ENCODE measurements at places on chromosomes 4 and X.
A peak's percentile ranks its signal among the peaks of the same experiment; 100 is the strongest.

DNA sequence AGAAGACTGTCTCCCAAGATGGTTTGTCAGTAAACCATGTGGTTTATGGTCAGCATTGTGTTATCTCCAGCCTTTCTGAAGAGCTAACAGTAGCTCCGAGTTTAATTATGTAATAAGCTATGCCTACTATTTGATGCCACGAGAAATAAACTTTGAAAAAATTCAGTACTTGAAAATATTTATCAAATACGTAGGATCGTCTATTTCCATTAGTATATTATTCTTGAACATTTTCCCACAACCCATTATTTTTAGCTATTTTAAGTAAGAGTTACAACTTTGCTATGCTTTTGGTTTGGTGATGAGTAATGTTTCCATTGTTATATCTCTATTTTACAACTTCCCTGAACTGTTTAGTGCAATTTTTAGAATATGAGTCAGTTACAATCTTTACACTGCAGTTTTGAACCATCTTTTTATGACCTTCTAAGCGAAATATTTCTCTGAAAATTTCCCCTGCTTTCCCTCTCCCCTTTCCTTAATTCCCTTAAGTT, 44.5 kb upstream of the TRIM2 start:
- peak; percentile 81 for DNase-seq

DNA sequence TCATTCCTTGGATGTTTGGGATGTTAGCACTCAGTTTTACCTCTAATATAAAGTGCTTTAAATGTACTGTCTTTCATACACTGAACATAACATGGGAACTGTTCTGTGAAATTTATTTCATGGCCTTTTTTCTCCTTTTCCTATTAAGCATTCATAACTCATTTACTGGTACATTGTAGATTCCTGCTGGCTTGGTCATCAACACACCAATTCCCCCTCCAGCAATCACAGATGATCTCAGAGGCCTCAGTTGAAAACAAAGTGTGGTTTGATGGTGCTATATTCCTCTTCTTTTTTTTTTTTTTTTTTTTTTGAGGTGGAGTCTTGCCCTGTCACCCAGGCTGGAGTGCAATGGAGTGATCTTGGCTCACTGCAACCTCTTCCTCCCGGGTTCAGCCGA, 61.9 kb upstream of the FAM47B start:
- DNase-seq = no peak

- no peak for DNase-seq
These were observed 232.2 kb upstream of the UGT8 start for GRCh38 chr4:114366368-114366767.

- DNase-seq = no peak
These were observed 221.1 kb downstream of the BMPR1B start for GRCh38 chr4:94978904-94979303.

- no peak for DNase-seq
These were observed 83.3 kb downstream of the LRBA start for GRCh38 chr4:150931796-150932195.

- DNase-seq = no peak
These were observed 1181.4 kb downstream of the RPA4 start for GRCh38 chrX:98065151-98065550.

- DNase-seq = no peak
These were observed 97.9 kb downstream of the PHKA2 start for GRCh38 chrX:18886005-18886343.

DNA sequence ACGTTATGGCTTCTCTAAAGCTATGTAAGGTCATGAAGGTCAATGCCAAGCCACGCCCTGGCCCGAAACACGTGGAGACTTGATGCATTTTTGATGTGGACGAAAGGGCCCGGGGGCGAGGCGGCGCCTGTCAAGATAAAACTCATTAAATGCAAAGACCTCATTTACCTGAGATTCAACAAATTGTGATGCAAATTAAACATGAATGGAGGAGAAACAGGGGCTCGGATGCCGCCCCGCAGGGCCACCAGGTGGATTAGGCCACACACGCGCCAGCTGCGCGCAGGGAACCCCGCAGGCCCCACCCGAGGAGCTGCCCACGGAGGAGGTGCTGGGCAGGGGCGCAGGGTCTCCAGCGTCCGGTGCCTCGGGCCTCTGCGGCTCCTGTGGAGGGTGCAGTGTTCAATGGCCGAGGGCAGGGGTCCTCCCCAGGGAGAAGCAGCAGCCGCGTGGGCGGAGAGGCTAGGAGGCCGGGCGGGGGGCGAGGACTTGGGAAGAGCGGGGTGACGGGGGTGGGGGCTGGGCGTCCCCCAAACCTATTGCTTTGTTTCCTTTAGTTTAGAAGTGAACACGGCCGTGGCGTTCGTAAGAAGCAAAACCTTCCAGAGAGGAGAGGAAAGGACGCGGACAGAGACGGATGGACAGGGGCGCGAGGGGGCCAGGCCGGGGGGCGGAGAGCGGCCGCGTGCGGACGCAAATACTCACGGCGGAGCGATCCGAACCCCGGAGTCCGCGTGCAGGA, 40.4 kb downstream of the CPLX1 start:
- DNase-seq = no peak

GRCh38 chr4:40572692-40573310, 56.9 kb downstream of the RBM47 start:
- DNase-seq = no peak

DNA sequence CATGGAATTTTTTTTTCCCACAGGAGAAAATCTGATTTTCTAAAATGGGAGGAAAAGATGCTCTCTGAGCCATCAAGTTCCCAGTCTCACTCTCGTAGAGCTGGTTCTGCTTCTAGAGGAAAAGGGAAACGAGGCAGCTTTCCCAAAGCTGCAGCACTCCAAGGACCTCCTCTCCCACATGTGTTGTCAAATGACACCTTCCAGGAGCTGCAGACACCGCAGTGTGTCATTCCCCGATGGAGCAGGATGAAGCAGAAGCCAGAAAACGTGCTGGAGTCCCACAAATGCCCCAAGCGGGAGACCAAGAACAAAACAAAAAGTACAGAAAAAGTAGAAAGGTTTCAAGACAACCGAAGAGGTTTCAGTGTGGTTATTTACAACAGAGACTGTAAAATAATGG, 348.1 kb downstream of the ARHGAP10 start:
- no peak for DNase-seq

- no peak for DNase-seq
These were observed 14.1 kb downstream of the CTBP1 start for GRCh38 chr4:1234811-1235292.

DNA sequence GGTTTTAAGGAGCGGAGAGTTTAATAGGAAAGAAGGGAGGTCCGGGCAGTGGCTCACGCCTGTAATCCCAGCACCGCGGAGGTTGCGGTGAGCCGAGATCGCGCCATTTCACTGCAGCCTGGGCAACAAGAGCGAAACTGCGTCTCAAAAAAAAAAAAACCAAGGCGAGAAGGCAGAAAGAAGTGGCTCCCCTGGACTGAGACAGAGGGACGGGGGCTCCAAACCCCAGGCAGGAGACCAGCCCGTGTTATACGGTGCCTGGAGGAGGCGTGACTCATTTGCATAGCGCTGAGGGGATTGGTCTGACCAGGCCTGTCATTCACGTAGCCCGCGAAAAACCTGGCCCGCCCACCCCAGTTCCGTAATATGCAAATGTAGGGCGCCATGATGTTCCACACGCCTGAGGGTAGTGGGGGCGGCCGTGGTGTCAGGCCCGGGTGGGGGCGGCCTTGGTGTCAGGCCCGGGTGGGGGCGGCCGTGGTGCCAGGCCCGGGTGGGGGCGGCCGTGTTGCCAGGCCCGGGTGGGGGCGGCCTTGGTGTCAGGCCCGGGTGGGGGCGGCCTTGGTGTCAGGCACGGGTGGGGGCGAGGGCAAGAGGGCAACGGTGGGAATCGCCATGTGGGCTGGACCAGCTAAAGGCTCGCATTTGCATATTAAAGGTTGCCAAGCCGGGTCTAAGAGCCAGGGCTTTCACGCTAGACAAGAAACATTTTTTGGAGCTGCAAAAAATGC, 2.1 kb downstream of the PLCXD1 start:
- peak; percentile 90 for DNase-seq

DNA sequence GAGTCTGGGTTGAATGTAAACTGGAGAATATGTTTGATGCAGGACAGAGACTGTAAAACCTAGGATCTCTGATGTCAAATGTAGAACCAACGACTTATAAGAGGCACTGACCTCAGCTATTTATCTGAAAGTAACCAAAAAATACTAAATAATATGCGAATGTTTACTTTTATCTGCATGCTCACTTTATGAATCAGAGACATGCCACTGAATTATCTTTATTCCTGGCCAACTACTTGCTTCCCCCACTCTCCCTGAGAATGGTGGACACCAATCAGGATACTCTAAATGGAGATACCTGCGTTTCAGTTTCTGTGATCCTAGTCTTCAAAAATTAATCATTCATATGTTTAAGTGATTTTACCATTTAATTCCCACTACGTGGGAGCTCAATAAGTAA, 1038.4 kb upstream of the PABPC4L start:
- no peak for DNase-seq

DNA sequence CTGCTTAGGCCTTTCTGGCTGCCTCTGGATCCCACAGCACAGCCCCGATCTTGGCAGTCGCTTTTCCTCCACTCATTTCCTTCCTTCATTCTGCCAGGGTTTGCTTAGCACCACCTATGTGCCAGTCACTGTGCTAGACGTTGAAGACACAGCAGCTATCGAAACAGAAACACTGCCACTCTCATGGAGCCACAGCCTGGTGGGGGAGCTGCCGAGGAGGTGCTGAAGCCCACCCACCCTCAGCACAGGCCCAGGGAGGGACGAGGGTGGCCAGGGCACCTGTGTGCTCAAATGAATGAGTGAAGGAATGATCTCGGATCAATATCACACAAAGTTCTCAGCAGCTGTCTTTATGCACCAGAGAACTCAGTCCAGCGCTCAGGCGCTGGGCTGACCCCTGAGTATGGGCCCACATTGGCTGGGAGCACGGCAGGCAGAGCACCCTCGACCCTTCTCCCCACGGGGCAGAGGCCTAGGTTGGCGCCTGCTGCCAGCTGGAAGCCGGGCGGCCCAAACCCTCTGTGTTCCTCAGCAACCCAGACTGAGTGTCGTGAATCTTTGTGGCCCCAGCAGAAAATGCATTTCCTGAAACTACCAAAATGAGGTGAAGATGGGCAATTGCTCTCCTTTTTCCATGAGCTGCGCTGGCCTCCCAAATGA, 108.9 kb downstream of the SORCS2 start:
- DNase-seq = no peak
